GM13977 (cell line): ENCODE measurements at places on chromosomes 7 and 10.

DNA sequence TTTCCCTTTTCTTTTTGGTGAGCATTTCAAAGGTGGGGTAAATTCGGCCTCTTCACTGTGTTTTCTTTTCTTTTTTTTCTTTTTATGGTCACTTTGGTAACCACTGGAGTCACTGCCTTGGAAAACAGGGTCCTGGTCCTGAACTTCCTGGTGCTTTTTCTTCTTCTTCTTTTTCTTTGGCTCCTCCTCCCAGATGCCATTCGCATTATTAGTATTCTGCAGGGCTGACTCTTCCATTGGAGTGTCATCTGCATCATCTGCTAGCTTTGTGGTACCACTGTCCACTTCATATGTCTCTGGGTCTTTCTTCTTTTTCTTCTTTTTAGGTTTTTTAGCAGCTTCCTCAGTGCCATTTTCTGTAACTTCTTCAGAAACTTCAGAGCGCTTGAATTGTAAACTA, 10.5 kb downstream of the POLR1F start:
- no peak for DNase-seq

GRCh38 chr7:149171892-149172533, 23.3 kb upstream of the ZNF282 start:
- DNase-seq = no peak

GRCh38 chr10:20114179-20114578, 297.9 kb downstream of the PLXDC2 start:
- DNase-seq = no peak

- DNase-seq = no peak
These were observed 112.6 kb downstream of the EEPD1 start for GRCh38 chr7:36265680-36266079.

- DNase-seq = no peak
These were observed 88.2 kb upstream of the AFAP1L2 start for GRCh38 chr10:114492351-114493037.

DNA sequence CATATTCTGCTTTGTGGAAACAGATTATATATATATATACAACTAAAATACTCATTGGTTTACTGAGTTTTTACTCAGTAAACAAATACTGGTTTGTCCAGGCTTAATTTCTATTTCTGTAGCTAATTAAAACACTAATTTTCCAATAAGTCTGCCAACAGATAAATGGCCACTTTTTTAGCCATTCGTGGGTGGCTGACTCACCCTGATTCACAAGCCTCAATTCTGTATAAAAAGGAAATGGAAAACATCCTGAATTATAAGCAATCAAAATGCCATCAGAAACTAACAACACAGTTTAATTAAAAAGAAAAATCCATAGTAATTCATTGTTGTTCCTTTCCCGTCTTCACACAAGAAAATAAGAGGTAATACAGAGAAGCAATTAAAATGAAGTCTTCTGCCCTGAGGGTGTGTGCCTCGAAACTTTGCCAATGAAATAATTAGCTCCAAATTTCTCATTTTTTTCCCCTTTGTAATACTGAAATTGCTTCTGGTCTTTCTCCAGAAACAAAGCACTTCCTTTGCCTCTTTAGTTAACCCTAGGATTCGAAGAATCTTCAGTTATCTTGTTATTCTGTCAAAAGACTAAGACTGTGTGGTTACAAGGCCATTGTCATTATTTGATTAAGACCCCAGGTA, 118.7 kb upstream of the PTN start:
- DNase-seq = no peak

GRCh38 chr10:110399106-110399964, 94.6 kb upstream of the SMNDC1 start:
- no peak for DNase-seq

DNA sequence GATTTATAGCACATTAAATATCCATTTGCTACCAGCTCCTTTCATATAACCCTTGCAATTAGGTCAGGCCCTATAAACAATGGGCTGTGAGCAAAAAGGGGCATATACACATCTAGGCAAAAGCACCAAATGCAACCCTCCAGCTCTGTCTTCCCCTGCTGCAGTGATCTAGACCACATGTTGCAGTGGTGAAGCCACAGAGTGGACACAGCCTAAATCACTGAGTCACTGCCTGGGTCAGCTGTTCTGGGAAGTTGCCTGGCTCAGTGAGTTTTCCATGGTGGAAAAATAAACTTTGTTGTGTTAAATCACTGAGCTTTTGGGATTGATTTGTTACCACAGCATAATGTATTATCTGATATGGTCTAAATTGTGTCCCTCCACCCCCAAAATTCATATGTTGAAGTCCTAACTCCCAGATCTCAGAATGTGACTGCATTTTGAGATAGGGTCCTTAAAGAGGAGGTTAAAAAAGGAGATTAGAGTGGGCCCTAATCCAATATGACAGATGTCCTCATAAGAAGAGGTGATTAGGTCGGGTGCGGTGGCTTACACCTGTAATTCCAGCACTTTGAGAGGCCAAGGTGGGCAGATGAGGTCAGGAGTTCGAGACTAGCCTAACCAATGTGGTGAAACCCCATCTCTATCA, 70.4 kb downstream of the ZFAND4 start:
- DNase-seq = no peak

- no peak for DNase-seq
These were observed 7.1 kb downstream of the CABCOCO1 start for GRCh38 chr10:61669849-61670248.

- no peak for DNase-seq
These were observed 83.0 kb upstream of the KAT6B start for GRCh38 chr10:74743401-74743800.

- DNase-seq = no peak
These were observed 644.7 kb upstream of the DPP6 start for GRCh38 chr7:153407291-153408046.
